ENCODE measurements at places on chromosomes 12 and 14. TPM values are rescaled to one million over a fixed set of nuclear protein-coding genes. Genes with fewer than 3 reads are reported as not detected.

Gene AQP2
- not detected for total RNA-seq

Gene GPR84
- not detected for total RNA-seq

Gene HOTAIR
- total RNA-seq, result not detected

DNA sequence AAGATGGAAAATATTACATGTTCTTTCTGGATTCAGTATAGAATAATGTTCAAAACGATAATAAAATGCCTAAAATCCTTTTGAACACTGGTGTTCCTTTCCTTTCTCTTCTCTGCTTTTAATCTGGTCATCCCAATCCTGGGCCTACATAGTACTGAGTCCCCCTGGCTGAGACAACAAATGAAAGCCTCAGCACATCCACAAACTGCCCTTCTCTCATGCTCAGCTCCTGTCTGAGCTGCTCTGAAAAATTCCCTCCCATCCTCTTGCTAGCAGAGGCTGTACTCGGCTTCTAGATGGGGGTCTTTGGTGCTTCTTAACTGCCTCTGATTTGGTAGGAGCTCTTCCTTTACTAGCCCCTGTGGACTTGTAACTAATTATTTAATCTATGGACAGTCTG lies 232.3 kb downstream of the MED13L start:
- DNase-seq, result no peak

DNA sequence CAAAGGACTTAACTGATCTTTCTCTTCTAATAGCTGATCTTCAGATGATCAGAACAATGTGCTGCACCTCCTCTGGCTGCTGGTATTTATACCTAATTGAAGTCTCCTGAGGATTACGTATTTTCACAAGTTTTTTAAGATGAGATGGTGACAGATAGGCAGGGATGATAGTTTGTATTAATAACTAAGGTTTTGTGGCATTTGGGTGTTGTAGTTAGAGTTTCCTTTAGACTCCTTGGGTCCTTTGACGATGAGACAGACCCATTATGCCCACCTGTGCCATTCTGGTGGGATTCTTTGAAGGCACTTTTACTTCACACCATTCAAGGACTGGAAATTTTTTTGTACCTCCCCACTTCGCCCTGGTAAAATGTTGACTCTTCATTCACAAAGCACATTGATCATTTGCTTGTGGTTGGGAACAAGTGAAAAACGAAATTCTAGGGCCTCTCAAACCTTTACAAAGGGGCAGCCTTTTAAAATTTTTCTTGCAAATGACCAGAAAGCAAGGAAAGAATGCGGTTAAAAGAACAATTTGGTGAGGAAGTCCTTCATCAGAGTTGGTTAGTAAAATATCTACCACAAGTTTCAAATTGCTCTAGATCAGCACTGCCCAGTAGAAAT lies at the start of gene IFNG:
IFNG (minus strand) TSS at position 60 of the 624 bp plus-strand sequence. CDS start 125 bp downstream, outside the sequence.
- no peak for DNase-seq

GRCh38 chr14:59438195-59438647 lies 27.0 kb downstream of the GPR135 start:
- DNase-seq, result peak; percentile 91

GRCh38 chr12:104454997-104455396 lies 1.8 kb upstream of the CHST11 start:
- DNase-seq, result peak; percentile 77

GRCh38 chr12:94667031-94667540 lies 16.7 kb upstream of the TMCC3 start:
- DNase-seq, result no peak
